ENCODE measurements at places on chromosomes 16 and 17. TPM values are rescaled to one million over a fixed set of nuclear protein-coding genes. Genes with fewer than 3 reads are reported as not detected.

GNG13 gene
- total RNA-seq = not detected

CLEC18C gene
- not detected for total RNA-seq

PRAC2 gene
- not detected for total RNA-seq

KRTAP4-9 gene
- total RNA-seq = not detected

DDX52 gene
- 30.1 TPM for total RNA-seq

DNA sequence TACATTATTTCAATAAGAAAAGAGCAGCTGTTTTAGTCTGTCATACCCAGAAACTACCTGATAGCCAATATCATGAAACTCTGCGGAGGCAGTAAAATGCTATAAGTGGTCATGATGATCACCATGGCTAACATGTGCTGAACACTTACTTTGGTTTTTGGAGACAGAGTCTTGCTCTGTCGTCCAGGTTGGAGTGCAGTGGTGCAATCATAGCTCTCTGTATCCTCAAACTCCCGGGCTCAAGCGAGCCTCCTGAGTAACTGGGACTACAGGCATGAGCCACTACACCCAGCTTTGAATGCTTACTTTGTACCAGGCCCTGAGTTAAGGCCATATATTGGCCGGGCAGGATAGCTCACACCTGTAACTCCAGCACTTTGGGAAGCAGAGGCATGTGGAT lies 101.2 kb upstream of the DHX40 start:
- DNase-seq = no peak
- no peak overlapping the region for H3K27ac ChIP-seq
- H3K4me3 ChIP-seq = no peak overlapping the region
- no peaks in the 10 kb centered on the region for H3K4me1 ChIP-seq
- no peaks in the 10 kb centered on the region for H3K36me3 ChIP-seq

DNA sequence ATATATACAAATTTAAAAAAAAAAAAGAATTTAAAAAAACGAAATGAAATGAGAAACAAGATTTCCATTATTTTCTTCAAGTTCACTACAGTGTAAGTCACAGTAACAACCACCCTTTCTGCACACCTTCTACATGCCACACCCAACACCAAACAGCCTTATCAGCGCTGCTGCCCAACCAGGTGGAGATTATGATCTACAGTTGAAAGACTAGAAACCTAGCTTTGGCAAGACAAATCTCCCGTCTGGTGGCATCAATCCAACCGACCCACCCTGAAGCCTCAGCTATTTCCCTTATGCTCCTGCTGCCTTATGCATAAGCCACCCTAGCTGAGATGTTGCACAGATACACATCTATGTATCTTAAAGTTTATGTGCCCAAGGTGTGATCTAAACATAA lies 60.8 kb downstream of the PARN start:
- no peak overlapping the region for H3K4me3 ChIP-seq
- H3K27ac ChIP-seq = no peak overlapping the region
- H3K4me1 ChIP-seq = peaks cover 3% of the 10 kb centered on the region
- peaks cover 3% of the 10 kb centered on the region for H3K36me3 ChIP-seq

GRCh38 chr17:43553573-43553972 lies 7.4 kb upstream of the ETV4 start:
- peaks cover 33% of the 10 kb centered on the region for H3K27me3 ChIP-seq
- no peaks in the 10 kb centered on the region for H3K36me3 ChIP-seq
- H3K4me3 ChIP-seq = no peak overlapping the region

- H3K4me3 ChIP-seq = no peak overlapping the region
- H3K27me3 ChIP-seq = peaks cover 38% of the 10 kb centered on the region
- DNase-seq = no peak
- no peak overlapping the region for H3K27ac ChIP-seq
- H3K4me1 ChIP-seq = no peaks in the 10 kb centered on the region
Measured at GRCh38 chr16:23175651-23176050, 6.9 kb upstream of the SCNN1G start.

GRCh38 chr17:50314456-50315011 lies 31.4 kb upstream of the XYLT2 start:
- DNase-seq = no peak
- H3K4me1 ChIP-seq = no peaks in the 10 kb centered on the region
- peaks cover 8% of the 10 kb centered on the region for H3K27me3 ChIP-seq
- H3K36me3 ChIP-seq = no peaks in the 10 kb centered on the region
- no peak overlapping the region for H3K27ac ChIP-seq
- no peak overlapping the region for H3K4me3 ChIP-seq

DNA sequence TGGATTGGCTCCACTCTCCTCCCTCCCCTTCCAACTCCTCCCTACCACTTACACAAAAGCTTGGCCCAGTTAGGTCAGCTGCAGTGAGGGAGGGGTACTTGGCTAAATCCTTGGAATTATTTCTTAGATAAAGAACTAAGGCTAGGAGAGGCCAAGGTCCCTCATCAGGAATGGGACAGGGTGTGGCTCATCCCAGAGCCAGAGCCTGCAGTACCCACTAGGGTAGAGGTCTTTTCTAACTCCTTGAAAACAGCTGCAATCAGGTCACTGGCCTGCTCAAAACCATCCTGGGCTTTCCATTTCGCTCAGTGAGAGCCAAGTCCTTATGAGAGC lies 1.9 kb upstream of the SLC46A1 start:
- H3K4me3 ChIP-seq = no peak overlapping the region
- peaks cover 23% of the 10 kb centered on the region for H3K4me1 ChIP-seq
- peaks cover 5% of the 10 kb centered on the region for H3K27me3 ChIP-seq
- H3K36me3 ChIP-seq = no peaks in the 10 kb centered on the region
- DNase-seq = no peak

- no peak overlapping the region for H3K27ac ChIP-seq
- H3K36me3 ChIP-seq = no peaks in the 10 kb centered on the region
- no peak overlapping the region for H3K4me3 ChIP-seq
- no peaks in the 10 kb centered on the region for H3K4me1 ChIP-seq
- no peak for DNase-seq
Measured at GRCh38 chr16:49747654-49748053, 108.3 kb downstream of the ZNF423 start.

- H3K27me3 ChIP-seq = no peaks in the 10 kb centered on the region
- H3K4me3 ChIP-seq = no peak overlapping the region
- DNase-seq = no peak
- H3K36me3 ChIP-seq = peaks cover 53% of the 10 kb centered on the region
Measured at GRCh38 chr16:8818504-8819270, 21.0 kb downstream of the PMM2 start.

GRCh38 chr17:7122381-7122780 lies 7.8 kb upstream of the ASGR2 start:
- H3K4me1 ChIP-seq = no peaks in the 10 kb centered on the region
- H3K27me3 ChIP-seq = peaks cover 2% of the 10 kb centered on the region
- H3K27ac ChIP-seq = no peak overlapping the region
- no peaks in the 10 kb centered on the region for H3K36me3 ChIP-seq
- DNase-seq = no peak

DNA sequence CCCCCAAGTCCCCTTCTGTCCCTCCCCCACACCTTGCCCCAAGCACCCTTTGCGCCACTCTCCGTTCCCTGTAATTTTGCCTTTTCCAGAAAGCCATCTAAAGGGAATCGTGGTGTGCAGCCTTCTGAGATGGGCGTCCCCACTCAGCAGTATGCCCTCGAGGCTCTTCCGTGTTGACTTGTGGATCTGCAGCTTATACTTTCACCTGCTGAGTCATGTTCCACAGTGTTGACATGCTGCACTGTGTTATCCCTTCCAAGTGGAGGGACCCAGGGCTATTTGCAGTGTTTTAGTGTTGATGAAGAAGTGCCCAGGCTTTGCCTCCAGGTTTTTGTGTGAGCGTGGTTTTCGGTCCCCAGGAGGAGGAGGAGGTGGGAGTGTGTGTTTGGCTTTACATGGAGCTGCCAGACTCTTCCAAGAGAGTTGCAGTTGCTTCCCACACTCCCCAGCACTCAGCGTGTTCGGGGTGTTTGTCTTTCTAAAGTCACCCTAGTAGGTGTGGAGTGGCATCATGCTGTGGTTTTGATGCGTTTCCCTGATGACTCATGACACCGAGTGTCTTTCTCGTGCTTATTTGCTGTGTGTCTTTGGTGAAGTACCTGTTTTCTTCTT lies 32.1 kb upstream of the JPT2 start:
- DNase-seq = peak; percentile 40
- peaks cover 5% of the 10 kb centered on the region for H3K4me1 ChIP-seq
- no peaks in the 10 kb centered on the region for H3K27me3 ChIP-seq
- peaks cover 31% of the 10 kb centered on the region for H3K36me3 ChIP-seq
- H3K4me3 ChIP-seq = no peak overlapping the region
- H3K27ac ChIP-seq = no peak overlapping the region

- H3K27ac ChIP-seq = no peak overlapping the region
- H3K36me3 ChIP-seq = no peaks in the 10 kb centered on the region
- no peaks in the 10 kb centered on the region for H3K4me1 ChIP-seq
- H3K27me3 ChIP-seq = peaks cover 1% of the 10 kb centered on the region
- no peak overlapping the region for H3K4me3 ChIP-seq
- DNase-seq = no peak
Measured at GRCh38 chr17:48003417-48004151, 32.7 kb downstream of the CDK5RAP3 start.

- DNase-seq = no peak
- H3K36me3 ChIP-seq = no peaks in the 10 kb centered on the region
- H3K27ac ChIP-seq = no peak overlapping the region
- H3K4me1 ChIP-seq = no peaks in the 10 kb centered on the region
Measured at GRCh38 chr16:8655184-8655717, 19.2 kb upstream of the ABAT start.

DNA sequence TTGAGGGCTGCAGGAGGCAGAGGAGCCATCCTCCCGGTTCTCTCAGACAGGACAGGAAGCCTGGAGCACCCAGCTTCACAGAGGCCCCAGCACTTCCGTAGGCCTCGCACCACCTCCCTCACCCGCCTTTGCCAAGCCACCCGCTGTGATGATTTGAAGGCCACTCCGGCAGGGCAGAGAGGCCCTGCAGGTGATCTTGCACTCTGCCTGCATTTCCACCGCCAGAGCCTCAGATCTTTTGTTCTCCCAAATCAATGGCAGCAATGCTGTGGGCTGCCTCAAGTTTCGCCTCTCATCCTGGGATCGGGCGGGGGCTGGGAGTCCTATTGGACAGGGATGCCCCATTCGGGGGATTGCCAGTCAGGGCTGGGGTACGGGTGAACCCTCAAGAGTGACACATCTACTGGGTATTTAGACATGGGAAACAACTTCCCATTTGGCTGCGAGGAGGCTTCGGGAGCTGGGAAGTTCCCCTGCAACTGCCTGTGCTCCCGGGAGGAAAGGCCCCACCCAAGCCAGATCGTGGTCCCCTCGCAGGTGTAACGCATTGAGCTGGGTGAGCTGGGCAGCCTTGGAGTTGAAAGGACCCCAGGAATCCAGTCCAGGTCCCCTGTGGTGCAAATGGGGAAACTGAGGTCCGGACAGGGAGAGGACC lies 34.8 kb upstream of the PEMT start:
- DNase-seq = no peak
- H3K27me3 ChIP-seq = no peaks in the 10 kb centered on the region
- H3K4me3 ChIP-seq = no peak overlapping the region
- no peak overlapping the region for H3K27ac ChIP-seq
- peaks cover 10% of the 10 kb centered on the region for H3K4me1 ChIP-seq

DNA sequence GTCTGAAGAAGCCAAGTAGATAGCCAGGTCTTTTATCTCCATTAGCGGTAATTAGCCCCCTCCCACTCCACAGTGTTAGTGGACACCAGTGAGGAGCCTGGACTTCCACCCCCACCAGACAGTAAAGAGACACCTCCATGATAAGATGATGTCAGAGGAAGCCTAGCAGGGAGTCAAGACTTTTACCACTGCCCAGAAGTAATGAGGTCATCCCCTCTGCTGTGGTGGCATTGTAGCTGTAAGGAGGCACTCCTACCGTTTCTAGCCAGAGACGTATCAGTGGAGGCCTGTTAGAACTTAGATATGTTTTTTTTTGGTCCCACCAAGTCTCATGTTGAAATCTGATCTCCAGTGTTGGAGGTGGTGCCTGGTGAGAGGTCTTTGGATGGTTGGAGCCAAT lies 38.1 kb downstream of the PIK3R5 start:
- DNase-seq = no peak
- no peak overlapping the region for H3K27ac ChIP-seq
- no peak overlapping the region for H3K4me3 ChIP-seq
- no peaks in the 10 kb centered on the region for H3K27me3 ChIP-seq
- H3K4me1 ChIP-seq = peaks cover 27% of the 10 kb centered on the region

DNA sequence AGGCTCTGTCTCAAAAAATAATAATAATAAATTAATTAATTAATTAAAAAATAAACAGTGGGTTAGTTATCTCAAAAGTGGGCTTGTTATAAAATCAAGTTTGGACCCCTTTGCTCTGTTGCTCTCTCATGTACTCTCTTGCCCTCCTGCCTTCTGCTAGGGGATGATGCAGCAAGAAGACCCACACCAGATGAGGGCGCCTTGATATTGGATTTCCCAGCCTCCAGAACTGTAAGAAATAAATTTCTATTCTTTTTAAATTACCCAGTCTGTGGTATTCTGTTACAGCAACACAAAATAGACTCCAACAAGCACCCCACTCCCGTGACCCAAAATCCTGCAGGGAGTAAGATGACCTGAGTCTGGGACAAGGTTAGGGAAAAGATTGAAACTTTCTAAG lies 2.1 kb upstream of the ZNF652 start:
- H3K36me3 ChIP-seq = no peaks in the 10 kb centered on the region
- H3K27ac ChIP-seq = no peak overlapping the region
- DNase-seq = no peak
- H3K27me3 ChIP-seq = no peaks in the 10 kb centered on the region
- peaks cover 33% of the 10 kb centered on the region for H3K4me1 ChIP-seq
- H3K4me3 ChIP-seq = no peak overlapping the region

- peaks cover 47% of the 10 kb centered on the region for H3K36me3 ChIP-seq
- no peaks in the 10 kb centered on the region for H3K27me3 ChIP-seq
- no peak within 1 kb of the TSS for H3K4me3 ChIP-seq
- peaks cover 22% of the 10 kb centered on the region for H3K4me1 ChIP-seq
- no peak within 1 kb of the TSS for H3K27ac ChIP-seq
Measured at GRCh38 chr17:42122371-42123303, at the start of gene HSPB9. Gene HSPB9, plus strand, starts transcription at chr17:42122804. Its CDS starts 47 bp downstream, at chr17:42122851.

DNA sequence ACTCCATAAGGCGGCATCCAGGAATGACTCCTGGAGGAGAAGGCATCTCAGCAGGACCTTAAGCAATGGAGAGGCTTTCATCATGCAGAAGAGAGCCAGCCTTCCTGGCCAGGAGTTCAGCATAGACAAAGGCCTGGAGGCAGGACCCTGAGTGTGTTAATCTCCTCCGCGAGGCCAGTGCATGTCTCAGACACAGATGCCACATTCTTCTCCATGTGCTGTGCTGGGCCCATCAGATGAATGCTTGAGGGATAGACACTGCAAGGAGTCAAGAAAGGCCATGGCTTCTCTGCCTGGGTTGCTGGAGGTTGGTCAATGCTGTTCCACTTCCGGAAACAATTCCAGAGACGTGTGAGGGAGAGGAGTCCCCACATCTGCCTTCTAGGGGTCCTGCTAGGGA lies 147.5 kb downstream of the IRX5 start:
- no peaks in the 10 kb centered on the region for H3K4me1 ChIP-seq
- H3K27ac ChIP-seq = no peak overlapping the region
- H3K4me3 ChIP-seq = no peak overlapping the region
- no peaks in the 10 kb centered on the region for H3K36me3 ChIP-seq

GRCh38 chr17:3848229-3848835 lies 2.3 kb upstream of the NCBP3 start:
- no peak overlapping the region for H3K27ac ChIP-seq
- H3K4me1 ChIP-seq = peaks cover 28% of the 10 kb centered on the region
- DNase-seq = no peak
- H3K36me3 ChIP-seq = no peaks in the 10 kb centered on the region
- no peak overlapping the region for H3K4me3 ChIP-seq

GRCh38 chr17:67359960-67360791 lies 6.2 kb downstream of the PSMD12 start:
- peaks cover 48% of the 10 kb centered on the region for H3K4me1 ChIP-seq
- no peak overlapping the region for H3K4me3 ChIP-seq
- no peaks in the 10 kb centered on the region for H3K27me3 ChIP-seq
- DNase-seq = peak; percentile 34
- no peak overlapping the region for H3K27ac ChIP-seq
- H3K36me3 ChIP-seq = peaks cover 44% of the 10 kb centered on the region
